ENCODE measurements at places on chromosomes 4 and X.
A peak's percentile ranks its signal among the peaks of the same experiment; 100 is the strongest.

DNA sequence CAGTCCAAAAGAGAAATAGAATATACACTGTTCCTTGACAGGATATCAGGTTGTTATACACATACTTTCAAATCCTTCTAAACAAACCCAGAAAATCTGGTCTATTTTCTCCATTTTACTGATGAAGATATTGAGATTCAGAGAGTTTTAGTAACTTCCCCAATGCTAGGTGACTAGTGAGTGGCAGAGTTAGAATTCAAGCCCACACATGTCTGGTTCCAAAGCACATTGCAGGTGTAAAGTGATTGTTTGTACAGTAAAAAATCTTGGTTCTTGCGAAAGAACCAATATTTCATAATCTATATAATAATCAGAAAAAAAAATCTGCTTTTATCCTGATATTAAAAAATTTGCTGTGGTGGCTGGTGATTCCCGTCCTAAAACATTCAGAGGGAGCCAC is 39.5 kb upstream of the EMCN start:
- no peaks in the 10 kb centered on the region for H3K36me3 ChIP-seq
- no peak overlapping the region for H3K4me3 ChIP-seq
- no peak overlapping the region for H3K27ac ChIP-seq
- H3K4me1 ChIP-seq: peaks cover 4% of the 10 kb centered on the region
- no peak for DNase-seq

GRCh38 chrX:39427492-39427891 is 626.2 kb downstream of the MID1IP1 start:
- H3K4me3 ChIP-seq: no peak overlapping the region
- H3K27me3 ChIP-seq: no peaks in the 10 kb centered on the region
- H3K36me3 ChIP-seq: no peaks in the 10 kb centered on the region

- H3K4me1 ChIP-seq: peaks cover 54% of the 10 kb centered on the region
- no peaks in the 10 kb centered on the region for H3K27me3 ChIP-seq
- H3K36me3 ChIP-seq: no peaks in the 10 kb centered on the region
Observed at GRCh38 chr4:48342606-48342880, 1.2 kb downstream of the SLAIN2 start.

DNA sequence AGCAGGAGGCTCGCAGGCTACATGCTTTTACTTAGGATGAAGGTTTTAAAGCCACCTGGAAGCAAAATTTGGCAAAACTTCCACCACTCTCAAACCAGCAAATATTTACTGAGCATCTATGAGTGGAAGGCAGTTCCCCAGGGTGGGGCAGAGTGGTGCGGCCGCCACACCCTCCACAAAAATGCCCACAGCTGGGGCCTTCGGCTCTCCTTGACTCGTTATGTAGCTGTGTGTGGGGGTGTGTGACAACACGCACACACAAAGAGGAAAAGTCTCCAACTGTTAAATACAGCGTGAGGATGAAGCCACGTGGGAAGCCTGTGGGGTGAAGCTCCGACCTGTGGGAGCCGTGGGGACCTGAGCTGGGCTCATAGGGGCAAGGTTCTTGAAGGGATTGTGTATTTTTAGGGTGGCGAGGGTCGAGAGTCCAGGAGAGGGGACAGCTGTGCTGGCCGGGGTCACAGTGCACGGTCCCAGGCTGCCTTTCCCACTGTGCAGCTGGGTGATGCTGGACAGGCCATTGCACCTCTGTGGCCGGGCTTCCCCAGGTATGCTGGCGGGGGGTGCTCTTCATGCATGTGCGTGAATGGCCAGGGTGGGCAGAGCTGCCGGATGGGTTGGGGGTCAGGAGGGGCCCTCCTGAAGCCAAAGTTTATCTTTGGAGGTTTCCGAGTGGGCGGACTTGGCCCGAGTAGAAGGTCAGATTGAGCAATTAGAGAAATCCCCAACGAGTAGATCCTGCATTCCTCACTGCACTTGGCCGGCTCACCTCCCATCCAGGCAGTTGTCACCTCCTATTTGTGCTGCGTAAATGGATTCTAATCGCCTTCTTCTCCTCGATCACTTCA is 25.4 kb downstream of the SORCS2 start:
- DNase-seq: no peak
- H3K36me3 ChIP-seq: peaks cover 7% of the 10 kb centered on the region
- peaks cover 27% of the 10 kb centered on the region for H3K4me1 ChIP-seq
- H3K4me3 ChIP-seq: peak overlapping the region; percentile 77
- no peaks in the 10 kb centered on the region for H3K27me3 ChIP-seq

GRCh38 chrX:149825424-149825823 is 43.7 kb downstream of the MAGEA9 start:
- peaks cover 6% of the 10 kb centered on the region for H3K4me1 ChIP-seq
- DNase-seq: no peak
- H3K27ac ChIP-seq: no peak overlapping the region
- H3K36me3 ChIP-seq: no peaks in the 10 kb centered on the region
- H3K4me3 ChIP-seq: no peak overlapping the region

- peaks cover 3% of the 10 kb centered on the region for H3K27me3 ChIP-seq
- no peaks in the 10 kb centered on the region for H3K36me3 ChIP-seq
- no peak overlapping the region for H3K27ac ChIP-seq
- peaks cover 7% of the 10 kb centered on the region for H3K4me1 ChIP-seq
- no peak for DNase-seq
Observed at GRCh38 chr4:147078875-147079658, 133.4 kb upstream of the TTC29 start.

GRCh38 chr4:86759298-86759697 is 89.9 kb downstream of the SLC10A6 start:
- H3K4me1 ChIP-seq: no peaks in the 10 kb centered on the region
- peaks cover 33% of the 10 kb centered on the region for H3K36me3 ChIP-seq
- no peak overlapping the region for H3K27ac ChIP-seq
- DNase-seq: no peak

Data from type B pancreatic cell (in vitro differentiated cells).